H1 (cell line): ENCODE measurements at places on chromosomes 16 and 17.

GRCh38 chr16:1972490-1972877, 631 bp downstream of the TBL3 start:
- DNase-seq: no peak

DNA sequence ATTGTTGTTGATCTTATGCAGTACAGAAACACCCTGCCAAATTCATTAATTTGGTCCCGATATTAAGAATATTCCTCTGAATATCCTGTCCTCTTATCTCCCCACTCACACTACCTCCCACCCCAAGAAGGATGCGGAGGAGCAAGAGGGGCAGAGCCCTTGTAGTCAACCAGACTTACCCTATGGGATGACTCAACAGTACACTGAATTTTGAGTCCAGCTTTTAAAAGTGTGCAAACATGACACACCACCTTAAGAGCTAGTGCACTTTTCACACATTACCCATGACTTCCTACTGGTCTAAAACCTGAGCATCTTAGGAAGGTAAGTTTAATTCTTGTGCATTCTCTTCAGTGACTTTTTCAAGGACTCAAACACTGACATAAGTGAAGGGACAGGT, 9.5 kb downstream of the USP22 start:
- no peak for DNase-seq

GRCh38 chr17:3818786-3819185, 17.8 kb upstream of the ITGAE start:
- DNase-seq: no peak

- DNase-seq: no peak
Measured at GRCh38 chr17:58326609-58327362, 1.8 kb downstream of the TSPOAP1 start.

GRCh38 chr17:58621174-58621573, 70.7 kb downstream of the TEX14 start:
- no peak for DNase-seq

GRCh38 chr17:76079535-76079955, 563 bp downstream of the ZACN start:
- DNase-seq: no peak

DNA sequence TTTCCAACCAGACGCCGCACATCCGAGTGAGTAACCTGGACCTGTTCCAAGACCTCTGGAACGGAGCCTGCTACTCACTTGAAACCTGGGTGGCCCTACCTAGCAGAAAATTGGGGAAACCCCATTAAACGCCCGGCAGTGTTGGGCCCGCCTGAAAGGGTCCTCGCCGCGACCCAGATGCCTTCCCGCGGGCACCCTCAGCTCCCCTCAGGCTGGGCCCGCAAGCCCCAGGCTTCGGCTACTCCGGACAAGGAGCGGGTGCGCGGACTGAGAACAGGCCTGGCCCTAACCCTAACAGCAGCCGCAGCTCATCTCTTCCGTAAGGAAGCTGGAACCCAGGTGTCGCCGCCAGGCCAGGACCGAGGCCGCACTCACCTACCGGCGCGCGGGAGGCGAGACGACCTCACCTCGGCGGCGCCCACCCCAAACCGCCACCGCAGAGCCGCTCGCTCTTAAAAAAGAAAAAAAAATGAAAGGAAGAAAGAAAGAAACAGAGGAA, 344 bp downstream of the PSME3IP1 start:
- DNase-seq: no peak

DNA sequence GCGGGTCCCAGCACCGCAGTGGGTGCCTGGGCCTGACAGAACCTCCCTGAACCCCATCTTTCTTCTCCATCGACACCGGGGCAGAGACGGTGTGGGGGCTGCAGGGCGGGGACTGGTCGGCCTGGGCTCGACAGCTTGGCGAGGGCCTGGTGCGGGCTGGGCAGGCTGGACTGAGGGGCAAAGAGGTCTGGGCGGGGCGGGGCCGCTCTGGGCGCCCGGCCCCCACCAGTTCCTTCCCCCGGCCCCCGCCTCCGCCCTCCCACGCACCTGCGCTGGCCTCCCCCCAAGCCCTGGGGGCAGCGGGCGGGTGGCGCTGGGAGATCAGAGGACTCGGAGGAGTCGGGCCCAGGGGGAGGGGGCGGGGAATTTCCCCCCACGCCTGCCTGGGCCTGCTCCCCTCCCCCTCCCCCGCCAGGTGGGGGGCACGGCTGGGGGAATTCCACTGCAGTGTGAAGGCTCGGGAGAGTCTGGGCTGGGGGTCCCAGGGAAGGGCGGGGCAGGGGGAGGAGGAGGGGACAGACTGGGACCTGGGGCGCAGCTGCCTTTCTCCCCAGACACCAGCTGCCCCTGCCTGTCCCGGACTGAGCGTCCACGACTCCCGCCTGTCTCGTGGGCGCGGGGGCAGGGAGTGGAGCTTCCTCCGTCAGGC, 877 bp upstream of the KREMEN2 start:
- no peak for DNase-seq

DNA sequence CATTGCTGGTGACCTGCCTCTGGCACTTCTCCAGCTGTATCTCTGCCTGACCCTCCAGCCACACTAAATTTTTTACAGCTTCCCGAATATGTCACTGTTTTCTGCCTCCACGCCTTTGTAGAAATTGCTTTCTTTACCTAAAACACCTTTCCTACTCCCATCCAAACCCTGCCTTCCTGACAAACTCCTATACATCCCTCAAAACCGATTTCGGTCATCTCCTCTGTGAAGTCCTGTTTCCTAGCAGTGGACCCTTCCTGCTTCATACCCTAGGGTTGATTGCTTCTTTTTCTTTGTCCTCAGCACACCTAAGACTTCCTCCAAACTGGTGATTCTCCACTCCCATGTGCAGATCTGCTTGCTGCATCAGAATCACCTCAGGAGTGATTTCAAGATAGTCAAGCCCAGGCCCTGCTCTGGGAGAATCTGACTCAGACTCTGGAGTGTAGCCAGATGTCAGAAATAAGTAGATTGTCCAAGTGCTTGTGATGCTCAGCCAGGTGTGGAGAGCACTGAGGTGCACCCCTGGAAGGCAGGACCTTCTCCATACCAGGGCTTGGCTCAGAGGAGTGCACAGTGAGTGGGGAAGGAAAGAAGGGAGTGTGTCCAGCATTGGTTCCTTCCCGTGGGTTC, 184.2 kb downstream of the COPRS start:
- no peak for DNase-seq

DNA sequence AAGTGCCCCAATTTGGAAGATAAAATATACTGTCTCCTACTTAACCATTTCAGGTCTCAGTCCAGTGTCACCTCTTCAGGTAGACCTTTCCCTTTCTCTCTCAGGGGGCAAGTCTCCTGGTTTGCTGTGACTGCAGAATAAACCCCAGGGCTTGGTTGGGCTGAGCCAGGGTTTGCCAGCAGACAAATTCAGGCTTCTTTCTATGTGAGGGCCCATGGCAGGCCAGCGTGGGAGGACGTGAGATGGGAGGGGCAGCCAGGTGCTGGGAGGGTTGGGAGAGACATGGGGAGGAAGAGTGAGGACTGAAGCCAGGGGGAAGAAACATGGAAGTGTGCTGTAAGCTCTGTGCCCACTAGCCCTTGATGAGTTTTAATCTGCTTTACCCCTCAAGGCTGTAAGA, 163.2 kb downstream of the SPECC1 start:
- DNase-seq: no peak

- peak; percentile 88 for DNase-seq
Measured at GRCh38 chr17:34420254-34420766, 57.3 kb upstream of the CCL1 start.

DNA sequence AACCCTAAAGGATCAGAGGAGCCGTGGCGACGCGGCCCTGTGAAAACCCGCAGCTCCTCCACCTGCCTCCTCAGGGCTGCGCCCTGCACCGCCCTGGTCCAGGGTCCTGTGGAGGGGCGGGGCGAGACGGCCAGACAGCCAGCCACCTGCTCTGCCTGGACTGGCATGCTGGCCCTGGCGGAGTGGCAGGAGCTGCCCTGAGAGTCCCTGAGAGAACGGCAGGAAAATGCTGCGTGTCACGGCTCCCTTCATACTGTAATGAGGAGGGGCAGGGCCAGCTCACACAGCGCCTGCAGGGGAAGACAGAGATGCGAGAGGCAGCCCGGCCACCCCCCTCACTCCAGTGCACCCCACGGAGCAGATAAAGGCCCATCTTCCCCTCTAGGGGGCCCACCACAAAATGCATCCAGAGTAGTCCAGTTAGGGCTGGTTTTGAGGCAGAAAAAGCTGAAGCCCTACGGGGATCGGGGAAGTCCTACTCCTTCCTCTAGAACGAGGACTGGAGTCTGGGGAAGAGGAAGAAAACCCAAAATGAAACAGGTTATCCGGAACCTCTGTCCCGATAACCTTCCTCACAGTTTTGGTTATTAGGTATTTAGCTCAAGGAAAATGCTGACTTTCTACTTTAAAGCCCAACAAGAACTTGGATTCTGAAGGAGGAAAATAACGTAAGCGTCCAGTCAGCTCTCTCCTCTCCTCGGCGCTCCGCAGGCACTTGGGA, 97.6 kb upstream of the DNAH17 start:
- peak; percentile 64 for DNase-seq

GRCh38 chr16:83882163-83882885, 16.6 kb upstream of the MLYCD start:
- no peak for DNase-seq

DNA sequence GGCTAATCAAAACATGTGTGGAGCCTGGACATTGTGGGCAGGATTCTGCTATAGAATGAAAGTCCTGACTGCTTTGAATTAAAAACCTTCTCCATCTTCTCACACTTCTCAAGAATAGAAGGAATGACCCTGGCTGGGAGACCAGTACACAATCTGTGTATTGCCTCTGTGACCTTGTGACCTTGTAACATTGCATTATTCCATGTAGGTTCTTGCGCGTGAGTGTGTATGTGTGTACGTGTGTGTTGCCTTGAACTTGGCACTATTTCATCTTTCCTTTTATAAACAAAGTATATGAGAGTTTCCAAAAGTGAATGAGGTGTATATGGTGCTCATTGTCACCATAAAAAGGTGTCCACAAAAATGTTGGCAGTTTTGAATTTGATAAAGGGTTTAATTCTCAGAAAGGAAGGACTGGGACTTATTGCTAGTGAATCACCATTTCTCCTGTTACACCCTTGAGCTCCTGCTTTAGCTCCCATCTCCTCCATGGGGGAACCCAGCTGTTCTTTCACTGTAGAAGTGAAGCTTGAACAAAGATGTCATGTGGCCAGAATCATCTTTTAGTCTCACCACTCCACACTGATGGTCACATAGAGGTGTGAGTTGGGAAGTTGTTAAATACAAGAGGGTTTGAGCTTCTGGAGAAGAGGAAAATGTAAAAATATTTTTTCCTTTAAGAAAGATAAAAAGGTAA, 244.9 kb downstream of the FTO start:
- no peak for DNase-seq

DNA sequence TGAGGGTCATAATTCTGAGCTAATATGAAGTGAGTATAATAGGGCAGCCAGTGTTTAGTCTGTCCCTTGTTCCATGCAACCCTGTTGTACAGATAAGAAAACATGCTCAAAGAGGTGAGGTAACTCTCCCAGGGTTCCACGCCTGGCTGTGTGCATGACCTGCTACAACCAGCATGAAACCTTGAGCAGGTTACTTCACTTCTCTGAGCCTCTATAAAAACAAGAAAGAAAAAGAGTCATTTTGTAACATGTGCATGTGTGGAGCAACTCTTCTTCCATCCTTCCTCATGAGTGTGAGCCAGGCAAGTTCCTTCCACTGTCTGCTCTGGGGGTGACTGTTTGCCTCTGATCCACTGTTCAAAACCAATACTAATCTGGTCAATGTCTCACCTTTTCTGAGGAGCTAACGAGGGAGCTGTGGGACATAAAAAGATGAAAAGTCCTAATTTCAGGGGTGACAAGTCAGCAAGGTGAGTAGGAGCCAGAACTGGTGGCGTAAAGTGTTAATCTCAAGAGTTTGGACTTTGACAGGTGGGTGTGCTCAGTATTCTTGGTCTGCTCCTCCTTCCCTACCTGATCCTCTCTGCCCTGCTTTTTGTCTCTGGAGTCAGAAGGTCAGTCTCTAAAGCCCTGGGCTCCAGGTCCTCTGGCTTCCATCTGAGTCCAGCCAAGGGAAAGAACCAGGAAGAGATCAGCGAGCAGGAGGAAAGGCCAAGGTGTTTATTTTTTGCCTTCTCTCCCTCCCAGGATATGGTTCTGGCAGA, 21.5 kb downstream of the GFOD2 start:
- no peak for DNase-seq

GRCh38 chr17:58279736-58280479, 827 bp downstream of the MPO start:
- no peak for DNase-seq

GRCh38 chr16:85909932-85910853, 11.2 kb downstream of the IRF8 start:
- DNase-seq: no peak

DNA sequence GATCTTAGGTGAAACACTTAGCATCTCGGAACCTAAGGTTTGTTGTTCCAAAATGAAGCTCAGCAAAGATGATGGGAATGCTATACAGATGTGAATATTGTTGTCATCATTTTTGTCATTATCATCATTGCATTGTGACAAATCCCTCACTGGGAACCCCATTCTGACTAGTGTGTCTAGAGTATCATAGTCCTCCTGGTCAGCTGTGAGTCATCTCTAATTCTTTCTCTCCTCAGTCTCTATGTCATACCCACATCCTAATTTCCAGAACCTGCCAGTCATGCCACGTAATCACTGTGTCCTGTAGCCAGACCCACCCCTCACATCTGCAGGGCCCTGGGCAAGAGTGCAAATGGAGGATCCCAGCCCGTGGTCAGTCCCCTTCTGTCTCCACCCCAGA, 60.5 kb upstream of the CLEC3A start:
- DNase-seq: no peak

DNA sequence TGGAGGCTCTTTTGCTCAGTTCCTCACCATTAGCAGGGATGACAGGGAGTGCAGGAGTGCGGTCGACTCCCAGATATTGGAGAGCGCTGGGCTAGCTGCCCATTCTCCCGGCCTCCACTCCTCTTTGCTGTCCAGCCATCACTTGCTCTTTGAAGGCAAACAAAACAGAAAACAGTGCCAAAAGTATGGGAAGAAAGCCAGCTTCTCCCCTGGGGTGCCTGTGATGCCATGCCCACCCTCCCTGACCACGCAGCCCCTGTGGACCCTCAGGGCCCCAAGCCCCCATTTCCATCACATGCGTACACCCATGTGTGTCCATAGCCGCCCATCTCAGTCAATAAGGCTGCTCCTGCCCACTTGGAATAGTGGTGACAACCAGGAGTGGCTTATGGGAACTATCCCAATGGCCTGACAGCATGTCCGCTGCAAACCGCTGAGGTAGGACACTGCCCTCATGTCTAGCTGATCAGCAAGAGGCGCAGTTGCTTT, 30.0 kb downstream of the MAPT start:
- DNase-seq: no peak

DNA sequence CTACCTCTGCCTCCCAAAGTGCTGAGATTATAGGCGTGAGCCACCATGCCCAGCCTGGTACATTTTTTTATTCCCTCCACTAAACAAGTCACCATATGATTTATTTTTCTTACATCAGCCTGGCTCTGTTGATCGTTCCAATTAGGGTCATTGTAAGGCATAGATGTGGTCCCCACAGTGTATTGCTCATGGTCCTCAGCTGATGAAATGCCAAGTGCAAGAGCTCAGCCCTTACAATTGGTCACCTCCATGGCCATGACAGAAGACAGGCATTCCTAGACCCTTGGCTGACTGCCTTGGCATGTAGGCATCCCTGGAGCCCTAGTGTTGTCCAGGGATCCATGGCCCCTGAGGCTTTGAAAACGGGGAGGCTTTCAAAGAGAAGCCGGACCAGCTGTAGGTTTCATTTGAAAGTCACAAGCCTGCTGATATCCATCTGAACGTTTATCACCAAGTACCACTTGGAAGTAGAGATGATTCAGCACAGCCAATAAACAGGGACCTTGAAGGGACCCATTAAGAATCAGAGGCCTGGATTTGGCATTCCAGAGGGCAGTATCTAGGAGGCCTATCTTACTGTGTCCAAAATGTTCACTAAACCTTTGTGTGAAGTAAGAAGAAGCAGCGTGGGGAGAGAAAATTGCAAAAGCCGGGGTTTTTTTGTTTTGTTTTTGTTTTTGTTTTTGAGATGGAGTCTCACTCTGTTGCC, 20.6 kb upstream of the PRKCA start:
- DNase-seq: no peak
